Germinal center (tissue), 1 donor: ENCODE measurements at places on chromosomes 3 and 15.

GRCh38 chr3:53258600-53259426, 3.0 kb upstream of the TKT start:
- DNase-seq, result no peak

- DNase-seq, result no peak
Measured at GRCh38 chr15:77500989-77501388, 80.3 kb downstream of the HMG20A start.

DNA sequence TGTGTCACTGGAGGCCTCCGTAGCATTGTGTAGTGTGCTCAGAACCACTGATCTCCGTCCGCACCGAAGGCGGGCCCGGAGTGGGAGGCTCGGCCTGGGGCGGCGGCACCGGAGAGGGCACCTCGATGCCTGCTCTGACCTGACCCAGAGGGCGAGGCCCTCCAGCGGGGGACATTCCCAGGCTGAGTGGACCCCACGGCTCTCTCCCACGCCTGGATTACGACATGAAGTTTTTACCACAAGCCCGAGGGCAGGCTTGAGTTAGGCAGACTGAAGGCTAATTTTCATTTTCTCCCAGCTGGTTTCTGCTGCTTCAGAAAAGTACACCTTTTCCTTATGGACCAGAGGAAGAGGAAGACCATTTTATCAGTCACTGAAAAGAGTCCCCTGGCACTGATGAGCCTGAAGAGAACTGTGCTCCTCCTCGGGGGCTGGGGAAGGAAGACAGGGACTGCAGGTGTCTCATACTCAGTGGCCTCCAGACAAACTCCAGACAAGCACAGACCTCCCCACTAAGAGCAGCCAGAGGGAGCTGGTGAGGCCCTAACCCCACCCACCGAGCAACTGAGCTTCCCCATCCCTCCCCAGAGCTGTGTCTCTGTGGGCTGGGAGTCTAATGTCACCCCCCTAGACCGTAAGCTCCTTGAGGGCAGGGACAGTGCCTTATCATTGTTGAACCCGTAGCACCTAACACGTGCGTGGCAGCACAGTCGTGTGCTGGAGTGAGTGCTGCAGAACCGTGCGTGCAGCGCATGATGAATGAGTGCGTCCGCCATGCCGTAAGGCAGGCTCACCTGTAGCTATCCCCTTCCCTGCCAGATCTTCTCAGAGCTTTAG, 74.5 kb upstream of the BLM start:
- no peak for DNase-seq

DNA sequence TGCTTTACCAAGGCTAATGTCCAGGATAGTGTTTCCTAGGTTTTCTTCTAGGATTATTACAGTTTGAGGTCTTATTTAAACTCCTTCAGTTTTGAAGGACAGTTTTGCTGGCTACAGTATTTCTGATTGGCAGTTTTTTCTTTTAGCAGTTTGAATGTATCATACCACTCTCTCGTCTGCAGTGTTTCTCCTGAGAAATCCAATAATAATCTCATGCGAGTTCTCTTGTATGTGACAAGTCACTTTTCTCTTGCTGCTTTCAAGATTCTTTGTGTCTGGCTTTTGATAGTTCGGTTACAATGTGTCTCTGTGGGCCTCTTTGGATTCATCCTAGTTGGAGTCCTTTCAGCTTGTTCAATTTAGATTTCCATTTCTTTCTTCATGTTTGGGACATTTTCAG, 53.0 kb upstream of the EHHADH start:
- DNase-seq, result no peak

- no peak for DNase-seq
Measured at GRCh38 chr3:44927371-44927770, 48.6 kb downstream of the ZDHHC3 start.

DNA sequence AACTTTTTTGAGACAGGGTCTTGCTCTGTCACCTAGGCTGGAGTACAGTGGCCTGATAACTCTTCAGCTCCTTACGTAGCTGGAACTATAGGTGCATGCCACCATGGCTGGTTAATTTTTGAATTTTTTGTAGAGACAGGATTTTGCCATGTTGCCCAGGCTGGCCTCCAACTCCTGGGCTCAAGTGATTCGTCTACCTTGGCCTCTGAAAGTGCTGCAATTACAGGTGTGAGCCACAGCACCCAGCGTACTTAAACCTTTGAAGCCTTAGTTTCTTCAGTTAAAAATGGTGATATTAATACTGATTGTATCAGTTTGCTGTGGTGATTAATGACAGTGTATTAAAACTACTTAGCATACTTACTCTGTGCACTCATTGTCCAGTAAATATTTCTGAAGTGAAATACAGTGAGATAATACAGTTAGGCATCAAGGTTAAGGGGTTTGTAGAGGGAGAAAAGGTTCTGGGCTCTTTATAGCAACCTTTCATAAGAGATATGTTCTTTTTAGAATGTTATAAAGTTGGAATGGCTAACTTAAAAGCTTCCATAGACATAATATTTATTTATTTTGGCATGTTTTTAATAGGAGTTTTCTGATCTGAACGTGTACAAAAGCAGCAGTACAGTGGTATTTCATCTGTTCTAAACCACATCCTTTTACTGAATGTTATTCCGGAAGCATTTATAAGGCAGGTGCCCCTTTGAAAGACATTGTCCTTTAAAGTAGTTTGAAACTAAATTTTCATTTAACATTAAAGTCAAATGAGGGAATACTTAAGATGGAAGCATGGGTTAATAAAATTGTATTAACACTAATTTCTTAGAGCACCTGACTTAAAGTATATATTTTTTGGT, 23.6 kb downstream of the NCK1 start:
- DNase-seq, result no peak
